NAMALWA (cell line): ENCODE measurements at places on chromosomes 6 and 20.

GRCh38 chr6:7911345-7911725 lies 747 bp upstream of the TXNDC5 start:
- peak; percentile 11 for DNase-seq

GRCh38 chr6:69422475-69422874 lies 374.3 kb downstream of the LMBRD1 start:
- no peak for DNase-seq

GRCh38 chr20:21162631-21163030 lies 36.7 kb downstream of the KIZ start:
- DNase-seq = no peak

GRCh38 chr20:47040506-47041125 lies 146.0 kb downstream of the EYA2 start:
- no peak for DNase-seq
